ENCODE measurements at places on chromosomes 11 and 22.

DNA sequence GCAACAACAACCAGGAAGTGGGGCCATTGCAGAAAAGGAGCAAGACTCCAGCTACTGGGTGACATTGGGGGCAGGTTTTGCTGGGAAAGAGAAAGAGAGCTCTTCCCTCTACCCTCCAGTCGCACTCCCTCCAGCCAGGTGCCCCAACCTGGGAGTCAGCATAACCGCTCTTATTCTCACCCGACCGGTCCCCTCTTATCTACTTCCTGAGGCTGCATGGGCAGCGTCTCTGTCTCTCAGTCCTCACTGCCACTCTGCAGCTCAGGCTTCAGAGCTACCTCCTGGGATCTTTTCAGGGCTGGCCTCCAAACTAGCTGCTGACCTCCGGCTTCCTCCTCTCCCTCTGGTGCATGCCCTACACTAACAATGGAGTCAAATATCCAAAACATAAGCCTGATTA lies 5.1 kb downstream of the ZNF70 start:
- no peak for DNase-seq

DNA sequence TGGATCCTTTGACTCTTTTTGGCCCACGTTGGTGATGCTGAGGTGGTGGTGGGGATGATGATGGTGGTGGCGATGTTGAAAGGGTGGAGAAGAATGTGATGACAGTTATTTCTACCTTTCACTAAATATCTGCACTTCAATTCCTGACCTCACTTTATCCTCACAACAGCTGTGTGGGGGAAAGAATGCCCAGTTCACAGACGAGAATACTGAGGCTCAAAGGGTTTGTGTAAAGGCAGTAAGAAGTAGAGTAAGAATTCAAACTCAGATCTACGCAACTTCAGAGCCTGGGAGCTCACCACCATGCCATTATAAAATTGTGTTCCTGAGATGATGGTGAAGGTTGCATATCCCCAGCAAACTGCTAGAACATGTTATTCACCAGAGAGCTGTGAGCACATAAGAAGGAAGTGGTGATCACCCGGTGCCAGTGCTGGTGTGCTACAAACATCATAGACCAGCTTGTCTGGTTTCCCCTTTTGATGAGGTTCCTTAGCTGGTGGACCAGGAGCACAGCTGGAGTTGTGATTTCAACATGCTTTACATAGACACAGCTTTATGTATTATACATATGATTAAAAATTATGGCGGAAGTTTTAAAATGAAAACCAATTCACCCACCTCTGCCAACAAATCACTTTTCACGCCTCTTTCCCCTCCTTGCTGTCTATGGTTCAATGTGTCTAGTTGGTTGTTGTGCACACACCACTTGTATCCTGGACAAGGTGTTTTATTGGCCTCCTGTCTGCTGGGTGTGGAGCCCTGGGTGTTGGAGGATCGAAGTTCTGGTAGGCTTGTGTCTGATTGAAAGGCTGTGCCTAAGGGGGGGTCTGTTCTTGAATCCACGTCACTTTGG lies 6.2 kb downstream of the ST14 start:
- no peak for DNase-seq

DNA sequence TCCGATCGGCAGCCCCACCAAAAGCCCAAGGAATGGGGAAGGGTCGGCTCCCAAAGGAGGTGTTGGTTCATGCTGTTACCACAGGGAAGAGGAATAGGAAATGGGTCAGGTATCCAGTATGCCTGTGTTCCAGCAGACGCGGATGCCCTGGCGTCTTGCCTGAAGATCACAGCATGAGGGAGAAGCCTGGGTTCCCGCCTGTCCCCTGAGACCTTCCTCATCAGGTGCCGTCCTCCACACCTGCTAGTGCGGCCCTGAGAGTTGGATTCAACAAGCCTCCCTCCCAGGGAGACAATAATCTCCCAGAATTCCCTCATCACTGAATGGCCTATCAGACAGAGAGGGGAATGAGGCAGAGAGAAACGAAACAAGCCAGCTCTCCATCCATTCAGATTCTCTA lies 92.2 kb downstream of the SPATA19 start:
- DNase-seq: no peak

DNA sequence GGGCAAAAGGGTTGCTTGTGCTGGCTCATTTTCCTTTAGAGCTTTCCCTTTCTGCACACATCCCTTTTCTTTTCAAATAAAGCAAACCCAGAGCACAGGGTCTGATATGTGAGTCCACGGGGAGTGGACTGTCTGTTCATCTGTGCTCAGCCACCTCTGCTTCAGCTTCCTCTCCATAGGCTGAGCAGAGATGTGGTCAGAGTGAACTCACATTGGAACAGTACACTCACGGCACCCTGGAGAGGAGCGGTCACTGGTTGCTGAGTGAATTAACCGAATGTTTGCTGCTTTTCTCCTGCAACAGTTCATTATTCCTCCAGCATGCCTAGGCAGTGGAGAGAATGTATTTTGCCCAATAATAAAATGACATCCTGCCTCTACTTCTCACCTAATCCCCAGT lies 36.3 kb upstream of the CABP7 start:
- DNase-seq: no peak

DNA sequence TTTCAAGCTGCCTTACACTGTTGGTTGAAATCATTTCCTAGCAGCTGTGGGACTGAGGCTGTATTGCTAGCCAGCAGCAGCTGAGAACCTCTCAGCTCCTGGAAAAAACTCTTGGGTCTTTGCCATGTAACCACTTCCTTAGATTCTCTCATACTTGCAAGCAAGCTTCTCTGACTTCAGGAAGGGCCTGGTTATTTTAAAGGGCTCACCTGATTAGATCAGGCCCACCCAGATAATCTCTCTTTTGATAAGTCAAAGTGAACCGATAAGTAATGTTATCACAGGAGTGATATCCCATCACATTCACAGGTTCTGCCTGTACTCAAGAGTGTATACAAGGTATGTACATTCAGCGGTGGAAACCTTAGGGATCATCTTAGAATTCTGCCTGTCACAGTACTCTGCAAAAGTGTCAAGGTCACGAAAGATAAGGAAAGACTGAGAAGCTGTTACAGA lies 7.4 kb upstream of the CLPB start:
- DNase-seq: peak; percentile 34

GRCh38 chr11:79174045-79175008 lies 266.5 kb downstream of the TENM4 start:
- DNase-seq: no peak

DNA sequence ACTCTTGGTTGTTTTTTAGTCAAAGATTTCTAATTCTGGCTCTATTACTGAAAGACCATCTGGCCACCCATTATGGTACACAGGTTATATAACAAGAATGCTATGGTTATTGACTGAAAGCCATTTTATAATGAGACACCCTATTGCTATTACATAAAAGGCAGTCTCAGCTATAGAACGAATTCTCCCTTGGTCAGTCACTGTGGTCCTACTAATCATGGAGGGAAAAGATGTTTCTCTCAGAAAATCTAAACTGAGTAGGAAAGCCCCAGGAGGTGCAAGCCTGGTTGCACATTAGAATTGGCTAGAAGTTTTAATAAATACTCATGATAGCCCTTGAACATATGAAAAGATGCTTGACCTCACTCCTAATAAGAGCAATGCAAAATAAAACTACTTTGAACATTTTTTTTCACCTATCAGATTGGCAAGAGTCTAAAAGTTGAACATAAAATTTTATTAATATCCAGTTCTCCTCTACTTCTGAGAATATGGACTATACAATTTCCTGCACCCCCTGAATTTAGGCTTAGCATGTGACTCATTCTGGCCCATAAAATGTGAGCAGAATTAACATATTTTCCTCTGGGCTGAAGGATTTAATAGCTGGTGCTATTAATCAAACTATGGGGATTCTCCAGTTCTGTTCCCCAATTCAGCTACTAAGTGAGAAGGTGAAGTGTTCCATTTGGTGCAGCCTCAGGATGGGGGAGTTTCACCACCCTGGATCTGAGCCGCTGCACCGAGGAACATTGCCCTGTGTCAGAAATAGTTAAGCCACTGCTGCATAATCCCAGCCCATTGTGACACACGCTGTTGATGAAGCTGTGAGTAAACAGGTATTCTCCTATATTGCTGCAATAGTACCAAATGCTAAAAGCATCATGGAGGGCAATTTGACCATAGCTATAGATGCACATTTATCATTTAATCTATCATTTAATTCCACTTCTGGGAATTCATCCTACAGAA lies 11.5 kb upstream of the CRKL start:
- DNase-seq: no peak

GRCh38 chr11:68038226-68038717 lies 553 bp upstream of the TCIRG1 start:
- no peak for DNase-seq

- DNase-seq: no peak
Measured at GRCh38 chr11:123905826-123906225, 3.9 kb downstream of the OR8D4 start.

DNA sequence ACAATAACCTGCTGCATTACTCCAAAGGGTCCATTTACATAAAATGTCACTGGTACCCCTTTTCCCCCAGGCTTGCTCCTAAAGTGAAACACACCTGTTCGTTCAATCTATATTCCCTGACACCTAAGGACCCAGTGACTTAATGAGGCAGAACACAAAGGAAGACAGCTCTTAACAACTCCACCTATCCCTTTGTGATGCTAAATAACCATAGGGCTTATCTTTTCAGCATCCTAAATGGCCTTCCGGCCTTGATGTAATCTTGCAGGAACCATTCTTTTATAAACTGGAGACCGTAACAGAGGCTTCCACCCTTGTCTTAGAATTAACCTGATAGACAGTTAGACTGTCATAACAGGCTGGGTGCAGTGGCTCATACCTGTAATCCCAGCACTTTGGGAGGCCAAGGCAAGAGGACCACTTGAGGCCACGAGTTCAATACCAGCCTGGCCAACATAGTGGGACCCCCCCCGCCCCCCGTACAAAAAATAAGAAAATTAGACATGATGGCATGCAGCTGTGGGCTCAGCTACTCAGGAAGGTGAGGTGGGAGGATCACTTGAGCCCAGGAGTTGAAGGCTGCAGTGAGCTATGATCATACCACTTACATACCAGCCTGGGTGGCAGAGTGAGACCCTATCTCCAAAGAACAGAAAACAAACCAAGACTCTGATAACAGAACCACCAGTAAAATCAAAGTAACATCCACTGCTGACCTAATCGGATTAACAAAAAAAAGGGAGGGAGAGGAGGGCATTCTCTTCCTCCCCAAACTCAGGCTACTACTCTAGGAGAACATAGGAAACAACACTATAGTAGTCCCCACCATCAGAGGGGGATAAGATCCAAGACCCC lies 5.1 kb downstream of the CHEK2 start:
- no peak for DNase-seq

- DNase-seq: no peak
Measured at GRCh38 chr11:65426839-65427690, 4.5 kb downstream of the NEAT1 start.

GRCh38 chr11:65958774-65959420 lies 2.6 kb upstream of the SART1 start:
- no peak for DNase-seq

- no peak for DNase-seq
Measured at GRCh38 chr11:10674440-10674855, 19.1 kb downstream of the IRAG1 start.

DNA sequence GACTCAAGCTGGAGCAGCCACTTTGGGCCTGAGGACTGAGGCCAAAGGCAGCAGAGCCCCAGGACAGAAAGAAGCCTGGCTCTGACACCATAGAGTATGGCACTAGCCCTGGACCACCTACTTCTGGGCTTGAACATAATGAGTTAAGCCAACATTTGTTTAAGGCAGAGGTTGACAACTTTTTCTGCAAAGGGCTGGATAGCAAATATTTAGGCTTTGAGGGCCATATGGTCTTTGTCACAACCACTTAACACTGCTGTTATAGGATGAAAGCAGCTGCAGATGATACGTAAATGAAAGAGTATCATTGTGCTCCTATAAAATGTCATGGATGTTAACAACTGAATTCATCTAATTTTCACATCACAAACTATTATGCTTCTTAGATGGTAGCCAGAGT lies 16.6 kb downstream of the OSBP start:
- no peak for DNase-seq

DNA sequence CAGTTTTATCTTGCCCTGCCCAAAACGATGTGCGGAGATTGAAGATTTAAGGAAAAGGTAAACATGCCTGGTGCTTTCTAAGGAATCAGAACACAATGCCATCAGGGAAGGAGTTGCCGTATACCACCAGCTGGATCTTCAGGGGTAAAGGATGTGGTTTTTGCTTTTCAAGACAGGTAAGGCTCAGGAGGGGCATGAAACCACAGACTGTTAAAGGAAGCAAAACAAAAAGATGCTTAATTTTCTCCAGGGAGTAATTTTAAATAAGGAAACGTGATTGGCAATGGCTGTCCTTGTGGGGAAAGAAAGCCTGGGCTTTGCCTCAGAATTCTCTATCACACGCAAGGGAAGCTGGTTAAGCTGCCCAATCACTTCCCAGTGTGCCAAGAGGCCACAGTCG lies 655.6 kb downstream of the OPCML start:
- DNase-seq: no peak

GRCh38 chr11:133530501-133530835 lies 1.8 kb downstream of the OPCML start:
- DNase-seq: no peak

DNA sequence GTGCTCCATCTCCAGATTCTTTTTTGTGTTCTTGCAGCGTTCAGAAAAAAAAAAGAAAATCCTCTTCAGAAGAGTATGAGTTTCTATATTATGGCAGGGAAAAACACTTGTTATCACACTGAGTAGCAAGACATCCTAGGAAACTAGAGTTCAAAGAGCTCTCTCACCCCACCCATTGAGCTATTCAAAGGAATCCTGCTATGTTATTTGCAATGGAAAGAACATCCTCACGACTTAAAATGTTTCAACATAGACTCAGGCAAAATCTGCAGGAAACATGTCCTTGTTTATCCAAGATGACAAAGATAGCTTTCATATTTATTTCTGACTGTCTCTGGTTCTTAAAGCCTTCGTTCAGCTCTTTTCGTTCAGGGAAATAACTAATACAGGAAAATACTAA lies 331.6 kb upstream of the ANO5 start:
- DNase-seq: no peak

DNA sequence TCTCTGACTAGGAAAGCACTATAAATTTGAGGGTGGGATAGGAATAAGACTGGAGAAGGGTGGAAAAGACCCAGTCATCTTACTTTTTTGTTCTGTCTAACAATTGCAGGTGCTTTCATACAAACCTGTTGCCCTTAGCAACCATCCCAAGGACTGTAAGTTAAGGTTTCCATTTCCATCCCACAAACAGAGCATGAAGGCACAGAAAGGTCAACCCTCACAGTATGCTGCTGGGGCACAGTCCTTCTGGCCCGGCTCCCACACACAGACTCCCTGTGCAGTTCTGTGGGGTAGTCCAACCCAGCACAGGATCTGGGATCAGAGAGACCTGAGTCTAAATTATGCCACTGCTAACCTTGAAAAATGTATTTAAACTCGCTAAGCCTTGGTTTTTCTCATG lies 38.4 kb upstream of the ETS1 start:
- DNase-seq: no peak

GRCh38 chr11:72405009-72405408 lies 29.3 kb downstream of the CLPB start:
- peak; percentile 81 for DNase-seq

DNA sequence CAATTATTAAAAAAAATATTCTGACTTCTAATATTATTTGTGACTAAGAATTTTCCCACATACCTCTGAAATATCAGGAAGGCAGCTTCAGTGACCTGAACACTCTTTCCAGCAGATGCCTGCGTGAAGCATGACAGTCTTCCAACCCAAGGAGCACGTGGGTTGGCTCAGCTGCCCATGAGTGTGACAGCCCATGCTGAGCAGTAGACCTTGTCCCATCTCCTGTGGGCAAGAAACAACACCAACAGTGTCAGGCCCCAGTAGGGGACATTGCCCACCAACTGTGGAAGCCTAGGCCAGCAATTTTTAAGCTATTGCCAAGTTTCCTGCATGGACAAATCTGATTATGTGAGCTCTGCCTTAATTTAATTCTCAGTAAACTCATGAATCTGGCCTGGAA lies 66.4 kb upstream of the OLFML1 start:
- no peak for DNase-seq
